Keratinocyte (primary cell): ENCODE measurements at places on chromosomes 12 and 14.

DNA sequence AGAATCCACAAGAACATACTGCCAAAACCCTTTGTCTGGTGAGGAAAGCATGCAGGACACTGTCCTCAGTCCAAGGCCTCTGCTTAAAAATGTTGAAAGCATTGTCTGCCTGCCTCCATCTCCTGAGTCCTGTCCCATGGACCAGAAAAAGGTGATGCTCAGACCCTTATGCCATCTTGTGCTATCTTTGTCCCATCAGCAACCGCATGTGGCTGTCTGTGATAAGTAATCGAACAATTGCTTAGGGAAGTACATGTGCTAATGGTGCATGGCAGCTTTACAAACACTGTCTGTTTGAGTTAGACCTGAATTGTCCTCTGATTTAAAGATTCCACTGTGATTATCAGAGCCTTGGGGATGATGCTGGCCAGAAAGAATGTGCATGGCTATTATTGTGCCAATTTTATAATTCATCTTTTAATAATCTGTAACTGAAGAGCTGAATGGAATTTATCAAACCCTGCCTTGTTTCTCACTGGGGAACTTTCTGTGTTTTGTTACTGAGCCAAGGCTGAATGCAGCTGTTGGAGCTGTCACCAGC, 177.5 kb downstream of the DACT1 start:
- no peak for DNase-seq

GRCh38 chr12:21073822-21074460, 57.1 kb upstream of the SLCO1B1 start:
- DNase-seq: no peak

- DNase-seq: no peak
Observed at GRCh38 chr12:128361400-128361995, 94.5 kb downstream of the TMEM132C start.

DNA sequence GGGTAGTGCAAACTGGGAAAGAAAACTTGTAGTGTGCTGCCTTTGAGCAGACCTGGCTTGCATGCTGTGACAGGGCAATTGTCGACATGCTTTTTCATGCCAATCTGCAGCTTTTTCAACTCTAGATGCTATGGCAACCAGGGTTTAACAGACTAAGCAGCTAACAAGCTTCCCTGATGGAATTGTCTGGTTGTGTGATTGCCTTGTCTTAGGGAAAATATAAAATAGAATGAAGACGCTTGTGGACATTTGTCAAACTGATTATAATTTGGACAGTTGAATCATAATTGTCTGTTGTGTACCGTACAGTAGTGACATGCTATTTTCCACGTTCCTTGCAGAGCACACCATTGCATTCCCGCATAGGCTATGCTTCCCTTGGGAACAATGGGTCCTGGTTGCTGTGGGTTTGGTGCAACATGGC, 113.0 kb downstream of the FOXG1 start:
- no peak for DNase-seq

DNA sequence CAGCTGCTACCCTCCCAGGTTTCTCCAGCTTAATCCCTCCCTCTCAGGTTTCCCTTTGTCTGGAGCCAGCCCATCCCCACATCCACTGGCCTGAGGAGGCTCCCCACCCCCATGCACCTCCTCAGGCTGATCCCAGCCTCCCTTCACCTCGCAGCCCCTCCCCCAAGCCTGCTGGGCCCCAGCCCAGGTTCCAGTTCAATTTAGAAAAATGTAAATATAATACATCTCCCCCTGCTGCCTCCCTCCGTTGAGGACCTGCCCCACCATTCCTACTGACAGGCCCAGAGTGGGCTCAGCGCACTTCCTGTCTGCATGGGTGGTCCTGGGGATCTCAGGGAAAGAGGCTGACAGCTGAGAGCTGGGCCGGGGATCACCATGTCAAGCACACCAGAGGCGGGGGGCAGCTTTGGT, 155.8 kb downstream of the NTF3 start:
- DNase-seq: no peak
